CD4-positive, alpha-beta T cell treated with Interleukin-12 subunit alpha and Interleukin-12 subunit beta, for 1 hour (primary cell): ENCODE measurements at places on chromosomes 4 and X.

DNA sequence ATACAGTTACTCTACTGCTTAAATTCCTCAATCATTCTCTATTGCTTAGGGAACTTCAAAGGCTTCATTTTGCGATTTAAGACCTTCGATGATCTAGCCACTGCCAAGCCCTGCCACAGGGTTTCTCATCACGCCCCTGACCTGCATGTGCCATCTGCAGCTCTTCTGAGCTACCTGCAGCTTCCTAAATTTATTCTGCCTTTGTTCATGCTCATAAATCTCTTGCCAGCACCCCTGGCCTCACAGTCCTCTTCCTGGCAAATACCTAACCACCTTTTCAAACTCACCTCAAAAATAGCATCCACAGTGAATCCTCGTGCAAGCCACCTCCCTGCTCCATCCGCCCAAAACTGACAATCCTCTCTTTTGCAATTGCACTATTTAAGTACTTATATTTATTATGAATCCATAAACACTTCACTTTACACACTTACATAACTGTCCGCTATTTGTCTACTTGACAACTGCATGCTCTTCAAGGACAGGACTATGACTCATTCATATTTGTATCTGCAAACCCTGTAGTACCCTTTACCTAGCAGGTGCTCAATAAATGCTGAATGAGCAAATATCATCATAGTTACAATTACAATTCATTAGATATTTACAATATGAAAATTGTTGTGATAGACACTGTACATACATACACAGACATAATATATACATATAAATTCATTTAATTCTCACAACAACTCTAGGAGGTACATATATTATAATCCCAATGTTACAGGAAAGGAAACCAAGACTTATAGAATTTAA lies 280.0 kb upstream of the RASGEF1B start:
- no peak for DNase-seq

DNA sequence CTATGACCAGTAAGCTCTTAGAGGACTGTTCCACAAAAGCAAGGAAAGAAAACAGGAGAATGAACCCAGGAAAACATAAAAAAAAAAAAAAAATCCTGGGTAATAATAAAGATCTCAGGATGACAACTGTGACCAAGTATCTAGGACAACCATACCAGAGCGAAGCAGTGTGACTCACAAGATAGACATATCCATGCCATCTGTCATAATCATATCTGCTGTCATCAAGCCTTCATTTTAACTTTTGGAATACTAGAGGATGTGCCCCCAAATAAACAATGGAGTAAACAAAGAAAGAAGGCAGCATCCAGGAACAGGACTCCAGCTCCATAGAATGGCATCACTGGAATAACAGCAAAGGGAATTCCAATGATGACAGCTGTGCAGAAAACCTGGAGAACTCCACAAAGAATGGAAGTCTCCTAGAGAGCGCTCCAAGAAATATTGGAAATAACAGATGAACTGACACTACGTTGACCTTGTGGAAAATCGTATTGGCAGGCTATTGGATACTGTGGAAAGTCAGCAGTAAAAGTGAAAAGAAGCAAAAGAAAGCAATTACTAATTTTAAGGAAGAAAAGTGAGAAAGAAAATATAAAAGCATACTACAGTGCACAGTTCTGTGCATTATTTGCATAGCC lies 35.3 kb downstream of the HPGDS start:
- no peak for DNase-seq

- peak; percentile 55 for DNase-seq
These were observed 3.5 kb upstream of the IQSEC2 start for GRCh38 chrX:53284684-53285447.

GRCh38 chrX:69060631-69061408 lies 104.4 kb downstream of the PJA1 start:
- DNase-seq: no peak

GRCh38 chrX:1053072-1053471 lies 159.4 kb downstream of the CRLF2 start:
- no peak for DNase-seq

- no peak for DNase-seq
These were observed 190.9 kb upstream of the S100G start for GRCh38 chrX:16459008-16459407.
